ENCODE measurements at places on chromosomes 11 and 22.

GRCh38 chr11:57641011-57641807 is 8.5 kb downstream of the YPEL4 start:
- no peak for DNase-seq

GRCh38 chr11:44506375-44507016 is 59.0 kb upstream of the CD82 start:
- DNase-seq: no peak

GRCh38 chr11:120398132-120398531 is 61.9 kb downstream of the ARHGEF12 start:
- no peak for DNase-seq

DNA sequence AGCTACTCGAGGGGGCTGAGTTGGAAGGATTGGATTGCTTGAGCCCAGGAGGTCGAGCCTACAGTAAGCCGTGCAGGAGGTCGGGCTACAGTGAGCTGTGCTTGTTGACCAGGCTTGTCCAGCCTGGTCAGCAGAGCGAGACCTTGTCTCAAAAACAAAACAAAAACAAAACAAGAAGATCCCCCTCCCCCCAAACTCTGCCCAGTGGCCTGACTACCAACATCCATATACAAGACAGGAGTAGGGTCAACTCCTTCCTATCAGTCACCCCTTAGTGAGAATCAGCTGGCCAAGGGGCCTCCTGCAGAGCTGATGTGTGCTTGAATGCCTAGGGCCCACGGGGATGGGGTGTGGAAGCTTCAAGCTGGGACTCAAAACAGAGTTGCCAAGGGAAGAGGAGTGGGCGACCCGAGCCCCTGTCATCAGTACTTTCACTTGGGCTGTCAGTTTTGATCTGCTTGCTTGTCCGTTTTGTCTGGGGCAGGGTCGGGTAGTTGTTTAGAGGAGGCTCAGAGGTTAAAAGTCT is 942 bp upstream of the TSPAN18 start:
- no peak for DNase-seq

DNA sequence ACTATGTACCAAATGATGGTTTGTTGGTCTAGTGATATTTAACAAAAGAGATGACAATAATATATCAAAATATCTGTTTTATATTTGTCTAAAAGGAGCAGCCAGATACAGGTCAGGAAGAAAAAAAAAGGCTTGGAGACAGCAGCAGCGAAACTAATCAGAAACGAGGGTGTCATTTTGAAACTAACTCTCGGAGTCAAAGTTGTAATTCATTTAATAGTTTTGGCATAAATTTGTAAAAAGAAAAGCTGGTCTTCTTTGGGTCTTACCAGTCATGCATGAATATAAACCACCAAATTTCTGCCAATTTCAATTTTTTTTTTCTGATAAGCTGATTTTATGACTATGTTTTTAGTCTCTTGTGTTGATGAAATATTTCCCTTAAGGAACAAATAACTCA is 25.5 kb downstream of the NPAT start:
- no peak for DNase-seq

DNA sequence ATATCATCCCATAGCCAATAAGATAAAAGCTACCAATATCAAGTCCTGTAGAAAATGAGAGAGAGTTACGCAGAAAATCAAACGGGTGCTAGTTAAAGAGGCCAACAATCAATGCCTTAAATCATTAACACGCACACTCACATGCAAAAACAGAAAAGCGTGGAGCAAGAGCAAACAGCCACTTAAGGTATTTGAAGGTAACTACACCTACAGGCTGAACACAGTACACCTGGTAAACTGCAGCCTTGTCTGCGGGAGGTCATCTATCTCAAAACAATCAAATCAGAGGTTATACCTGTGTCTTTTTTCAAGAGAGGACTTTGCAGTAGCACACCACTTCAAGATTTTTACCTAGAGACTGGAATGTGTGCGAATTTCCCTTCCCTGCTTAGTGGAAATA is 23.6 kb downstream of the SLC35F2 start:
- DNase-seq: no peak

GRCh38 chr11:122330279-122330965 is 214.4 kb upstream of the BLID start:
- no peak for DNase-seq

DNA sequence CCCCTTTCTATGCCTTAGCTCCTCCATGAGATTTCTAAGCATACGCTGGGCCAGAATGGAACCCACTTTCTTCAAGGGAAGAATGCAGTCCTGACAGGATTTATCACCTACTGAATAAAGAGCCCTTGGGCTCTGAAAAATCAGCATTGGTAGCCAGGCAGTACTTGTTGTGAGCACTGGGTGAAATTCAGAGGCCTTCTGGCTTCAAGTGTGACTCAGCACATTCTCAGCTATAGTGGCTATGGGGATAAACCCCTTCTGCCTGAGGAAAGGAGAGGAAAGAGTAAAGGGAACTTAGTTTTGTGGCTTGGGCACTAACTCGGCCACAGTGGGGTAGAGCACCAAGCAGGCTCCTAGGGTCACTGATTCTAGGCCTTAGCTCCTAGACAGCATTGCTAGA is 574.8 kb downstream of the JRKL start:
- DNase-seq: no peak

DNA sequence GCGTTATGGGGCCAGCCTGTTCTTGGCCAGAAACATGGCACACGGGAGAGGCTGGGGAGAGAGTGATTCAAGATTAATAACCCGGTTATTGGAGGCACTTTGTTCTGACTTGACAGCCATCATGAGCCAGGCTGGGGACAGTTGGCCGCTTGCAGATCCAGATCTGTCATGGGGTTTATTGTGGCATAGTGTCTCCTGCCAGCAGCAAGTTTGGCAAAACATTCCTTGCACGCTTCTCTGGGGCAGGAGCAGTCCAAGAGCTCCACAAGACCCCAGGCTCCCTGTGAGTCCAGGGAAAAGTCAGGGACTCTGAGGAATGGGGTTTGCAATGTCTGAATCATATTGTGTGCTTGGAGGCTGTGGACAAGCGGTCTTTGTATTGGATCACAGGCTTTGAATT is 270.4 kb downstream of the MIAT start:
- no peak for DNase-seq
